ENCODE measurements at places on chromosomes 12 and 14.

- DNase-seq = no peak
Measured at GRCh38 chr14:77616133-77616453, 344 bp downstream of the SPTLC2 start.

- peak; percentile 83 for DNase-seq
Measured at GRCh38 chr14:105220699-105221597, 27.4 kb upstream of the BTBD6 start.

GRCh38 chr12:116157845-116158267 is 119.6 kb downstream of the MED13L start:
- no peak for DNase-seq

GRCh38 chr14:49621114-49621881 is 699 bp downstream of the MGAT2 start:
- peak; percentile 67 for DNase-seq

DNA sequence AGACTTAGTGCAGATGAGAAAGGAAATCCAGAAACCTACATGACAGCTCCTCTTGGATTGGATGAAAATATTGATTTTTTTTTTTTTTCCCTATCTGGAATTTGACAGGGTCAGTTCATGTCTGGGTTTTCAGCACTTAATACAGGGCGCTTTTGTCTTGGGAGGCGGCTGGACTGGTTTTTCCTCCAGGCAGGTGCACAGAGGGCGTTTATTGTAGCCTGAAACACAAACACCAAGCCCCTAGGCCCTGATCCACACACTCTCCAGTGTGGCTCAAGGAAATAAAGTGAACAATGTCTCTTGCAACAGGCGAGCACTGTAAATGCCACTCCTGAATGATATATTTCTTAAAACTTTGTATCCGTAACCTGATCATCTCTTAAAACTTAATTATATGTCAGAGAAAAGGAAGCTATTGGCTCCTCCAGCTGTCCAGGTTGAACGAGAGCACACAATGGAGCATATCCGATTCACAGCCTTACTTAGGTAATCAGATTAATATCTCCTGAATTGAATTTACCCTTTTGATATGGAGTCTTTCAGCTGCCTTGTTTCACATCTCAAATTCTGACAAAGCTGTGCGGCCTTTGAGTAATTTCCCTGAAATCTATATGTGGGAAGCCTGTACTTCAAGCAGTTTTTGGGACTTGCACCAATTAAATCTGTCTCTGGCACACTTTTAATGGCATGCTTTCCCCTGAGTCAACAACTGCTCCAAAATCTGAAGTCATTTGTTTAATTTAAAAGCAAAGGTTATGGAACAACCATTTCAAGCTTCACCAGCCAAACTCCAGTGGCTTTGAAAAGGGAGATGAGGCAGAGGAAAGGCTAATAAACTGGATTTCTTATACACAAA is 485.7 kb downstream of the ZFP36L1 start:
- DNase-seq = no peak

GRCh38 chr14:57609192-57610075 is 115.8 kb upstream of the CCDC198 start:
- no peak for DNase-seq

GRCh38 chr12:43805149-43805859 is 813 bp downstream of the TWF1 start:
- DNase-seq = no peak

- no peak for DNase-seq
Measured at GRCh38 chr12:10612984-10613348, 443 bp downstream of the MAGOHB start.

GRCh38 chr12:131529196-131530040 is 181.5 kb upstream of the SFSWAP start:
- DNase-seq = no peak

DNA sequence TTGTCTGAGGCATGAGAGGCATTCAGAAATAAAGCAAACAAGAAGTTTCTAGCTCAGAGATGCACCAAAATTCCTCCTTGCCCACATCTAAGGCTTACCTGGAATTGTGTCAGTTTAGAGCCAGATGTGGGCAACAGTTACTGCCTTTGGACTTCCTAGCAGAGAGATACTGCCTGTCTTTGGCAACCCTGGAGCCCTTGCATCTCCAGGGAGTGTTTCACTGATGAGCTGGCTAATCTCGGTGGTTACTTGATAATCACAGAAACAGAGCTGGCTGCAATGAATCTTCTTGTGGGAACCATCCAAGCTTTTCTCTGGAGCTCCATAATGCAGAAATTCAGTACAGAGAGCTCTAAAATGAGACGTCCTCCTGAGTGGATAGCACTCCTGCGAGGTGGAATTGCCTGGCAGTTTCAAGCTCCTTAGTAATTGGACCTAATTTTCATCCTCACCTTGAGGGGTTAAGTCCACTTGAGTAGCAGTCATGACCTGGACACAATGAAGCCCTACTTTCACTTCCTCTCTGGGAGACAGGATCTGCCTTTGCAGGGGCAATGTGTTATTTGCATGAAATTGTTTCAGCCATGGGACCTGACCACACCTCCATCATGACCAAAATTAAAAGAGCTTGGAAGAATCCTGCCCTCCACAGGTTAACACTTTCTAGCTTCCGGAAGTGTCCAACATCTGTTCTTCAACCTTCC is 108.8 kb upstream of the ARHGAP5 start:
- DNase-seq = no peak

- no peak for DNase-seq
Measured at GRCh38 chr12:122934722-122935121, 31.5 kb downstream of the ABCB9 start.

DNA sequence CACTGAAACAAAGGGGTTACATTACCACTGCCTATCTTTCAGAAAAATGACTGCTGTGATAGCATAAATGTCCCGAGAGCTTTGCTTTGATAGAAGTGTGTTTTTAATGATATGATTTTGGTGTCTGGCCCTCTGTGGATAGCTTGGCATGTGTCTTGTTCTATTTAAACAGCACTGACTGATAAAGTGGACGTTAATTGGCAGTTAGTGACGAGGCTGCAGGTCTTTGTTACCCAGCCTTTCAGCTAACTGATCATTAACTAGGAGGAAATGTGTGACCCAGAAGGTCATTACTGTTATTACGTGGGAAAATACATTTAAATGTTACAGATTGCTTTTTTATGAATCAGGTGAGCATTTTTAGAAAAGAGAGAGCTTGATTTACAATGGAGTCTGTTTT is 428.3 kb downstream of the DIO2 start:
- DNase-seq = no peak

Measured in thyroid gland (tissue), 4 donors.